ENCODE measurements at places on chromosomes 2 and 18.
A peak's percentile ranks its signal among the peaks of the same experiment; 100 is the strongest.

DNA sequence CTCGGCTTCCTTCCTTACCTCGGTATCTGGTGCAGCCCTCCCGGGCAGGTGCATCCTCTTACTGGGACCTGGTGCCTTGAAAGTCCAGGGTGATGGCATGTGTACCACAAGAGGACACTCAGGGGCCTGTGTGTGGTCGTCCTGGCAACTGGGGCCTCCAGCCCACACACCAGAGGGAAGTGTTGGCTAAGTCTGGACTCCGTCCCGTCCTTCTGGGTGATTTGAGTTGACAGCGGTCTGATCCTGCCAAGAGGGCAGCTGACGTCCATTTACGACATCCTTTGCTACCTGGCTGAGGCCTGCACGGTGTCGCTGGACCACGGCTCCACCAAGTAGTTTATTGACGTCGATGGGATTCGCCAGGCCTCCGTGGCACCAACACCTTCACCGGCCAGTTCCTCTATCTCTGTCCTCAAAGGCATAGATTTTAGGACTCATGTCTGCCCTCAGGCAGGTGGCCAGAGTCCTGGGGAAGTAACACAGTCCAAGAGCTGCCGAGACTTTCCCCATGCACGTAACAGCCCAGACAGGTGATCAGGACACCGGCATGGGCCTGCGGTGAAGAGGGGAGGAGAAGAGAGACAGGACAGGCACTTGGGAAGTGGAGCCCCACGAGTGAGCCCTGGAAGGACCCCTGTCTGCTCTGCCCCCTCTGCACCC is 186.0 kb upstream of the HDAC4 start:
- no peak for DNase-seq

DNA sequence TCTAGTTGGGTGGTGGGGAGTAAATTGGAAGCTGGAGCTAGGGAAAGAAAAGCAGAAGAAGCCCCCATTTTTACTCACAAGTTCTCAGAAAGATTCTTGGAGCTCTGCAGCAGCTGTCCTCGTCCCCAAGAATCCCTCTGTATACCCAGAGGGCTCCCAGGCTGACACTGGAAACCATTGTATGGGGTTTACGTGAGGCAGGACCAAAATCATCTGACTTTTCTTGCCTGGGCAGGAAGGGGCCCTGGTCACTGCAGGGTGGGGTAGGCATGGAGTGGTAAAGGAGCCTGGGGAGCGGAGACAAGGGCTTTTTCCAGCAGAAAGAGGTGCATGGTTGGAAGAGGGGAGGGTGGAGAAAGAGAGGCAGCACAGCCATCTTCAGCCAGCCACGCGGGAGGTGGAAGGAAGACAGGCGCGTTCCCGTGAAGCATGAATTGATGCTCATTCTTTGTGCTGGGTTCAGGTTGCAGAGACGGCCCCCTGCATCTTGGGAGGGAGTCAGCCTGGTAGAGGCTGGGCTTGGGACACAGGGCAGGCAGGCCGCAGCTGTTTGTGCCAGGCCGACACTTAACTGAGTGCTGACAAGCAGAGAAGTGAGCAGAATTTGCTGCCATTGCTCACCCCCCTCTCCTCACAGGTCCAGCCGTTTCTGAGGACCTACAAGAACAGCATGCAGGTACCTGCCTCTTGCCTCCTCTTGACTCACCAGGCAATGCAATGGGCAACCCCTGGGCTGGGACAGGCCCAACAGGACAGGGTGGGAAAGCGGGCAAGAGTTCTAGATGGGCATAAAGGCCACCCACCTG is 94.8 kb downstream of the PLB1 start:
- DNase-seq, result no peak

GRCh38 chr2:229955663-229956062 is 33.4 kb downstream of the FBXO36 start:
- peak; percentile 26 for DNase-seq

- DNase-seq, result no peak
Measured at GRCh38 chr18:12305211-12305610, 2.8 kb upstream of the TUBB6 start.

DNA sequence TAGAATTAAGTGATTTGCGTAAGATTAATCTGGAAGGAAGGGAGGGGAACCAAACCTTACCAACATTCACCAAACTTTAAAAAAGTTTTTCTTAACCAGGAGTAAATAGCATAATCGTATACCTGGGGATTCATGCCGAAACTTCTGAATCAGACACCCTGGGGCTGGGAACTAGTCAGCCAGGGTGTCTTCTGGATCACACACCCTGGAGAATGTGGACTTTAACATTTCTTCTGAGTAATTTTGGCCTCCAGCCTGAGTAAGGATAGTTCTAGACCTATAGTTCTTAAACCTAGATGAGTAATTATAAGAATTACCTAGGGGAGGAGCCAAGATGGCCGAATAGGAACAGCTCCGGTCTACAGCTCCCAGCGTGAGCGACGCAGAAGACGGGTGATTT is 44.1 kb upstream of the MEIS1 start:
- DNase-seq, result no peak

GRCh38 chr18:4586731-4587130 is 131.6 kb upstream of the DLGAP1 start:
- DNase-seq, result peak; percentile 25

GRCh38 chr2:109195193-109196045 is 66.4 kb downstream of the SH3RF3 start:
- no peak for DNase-seq

- DNase-seq, result no peak
Measured at GRCh38 chr2:54360055-54360792, 95.9 kb upstream of the SPTBN1 start.

GRCh38 chr2:163602196-163602595 is 133.6 kb downstream of the FIGN start:
- no peak for DNase-seq

- DNase-seq, result no peak
Measured at GRCh38 chr18:6559296-6559695, 144.6 kb upstream of the L3MBTL4 start.

- DNase-seq, result no peak
Measured at GRCh38 chr2:29787473-29788465, 133.6 kb downstream of the ALK start.

- DNase-seq, result no peak
Measured at GRCh38 chr2:198518935-198519334, 714.5 kb downstream of the PLCL1 start.

DNA sequence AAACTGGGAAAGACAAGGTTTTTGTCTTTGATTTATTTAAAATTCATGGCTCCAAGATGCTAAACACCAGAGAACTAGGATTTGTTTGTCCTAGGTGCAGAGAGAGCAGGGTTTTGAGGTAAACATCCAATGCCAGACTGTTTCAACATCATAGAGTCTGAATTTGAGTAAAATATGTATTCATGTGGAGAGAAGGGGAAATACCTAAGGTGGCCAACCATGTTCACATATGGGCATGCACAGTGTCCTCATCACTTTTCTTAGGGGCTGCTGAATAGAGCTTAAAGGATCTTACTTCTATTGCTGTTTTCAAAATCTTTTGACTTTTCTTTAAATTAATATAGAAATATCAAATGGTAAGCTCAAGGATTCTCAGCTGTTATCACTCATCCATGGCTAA is 287.0 kb upstream of the CCDC68 start:
- no peak for DNase-seq

DNA sequence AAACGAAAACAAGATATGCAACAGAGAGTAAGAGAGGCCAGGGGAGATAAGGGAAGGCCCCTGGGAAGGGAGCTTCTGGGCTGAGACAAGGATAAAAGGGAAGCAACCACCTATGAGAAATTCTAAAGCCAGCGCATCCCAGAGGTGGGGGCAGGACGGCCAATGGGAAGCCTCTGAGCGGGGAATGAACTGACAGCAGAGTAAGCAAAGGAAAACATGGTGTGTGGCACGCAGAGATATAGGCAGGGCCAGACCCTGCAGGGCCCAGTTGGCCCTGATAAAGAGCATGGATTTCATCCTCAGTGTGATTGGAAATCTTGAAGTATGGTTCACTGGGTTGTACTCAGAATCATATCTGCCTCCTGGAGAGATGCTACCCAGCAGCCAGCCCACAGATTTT is 78.7 kb downstream of the IRS1 start:
- DNase-seq, result no peak

DNA sequence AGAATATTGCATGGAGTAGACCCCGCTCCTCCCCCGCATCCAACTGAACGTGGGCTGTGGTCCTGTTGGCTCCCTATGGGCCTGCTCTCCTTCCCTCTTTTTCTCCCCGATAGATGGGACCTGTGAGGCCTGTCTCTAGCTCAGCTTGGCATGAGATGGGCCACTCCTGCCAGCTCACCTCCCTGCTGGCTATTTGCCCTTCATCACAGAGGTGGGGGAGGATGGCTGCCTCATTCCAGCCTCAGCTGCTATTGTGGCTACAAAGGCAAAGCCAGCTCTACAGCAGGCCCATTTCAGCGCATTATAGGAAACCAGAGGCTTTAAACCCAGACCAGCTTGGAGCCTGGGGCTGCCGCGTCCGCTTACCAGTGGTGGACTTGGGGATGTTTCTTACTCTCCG is 313.9 kb downstream of the GBX2 start:
- DNase-seq, result no peak

- no peak for DNase-seq
Measured at GRCh38 chr18:36547544-36547943, 250.0 kb downstream of the FHOD3 start.

DNA sequence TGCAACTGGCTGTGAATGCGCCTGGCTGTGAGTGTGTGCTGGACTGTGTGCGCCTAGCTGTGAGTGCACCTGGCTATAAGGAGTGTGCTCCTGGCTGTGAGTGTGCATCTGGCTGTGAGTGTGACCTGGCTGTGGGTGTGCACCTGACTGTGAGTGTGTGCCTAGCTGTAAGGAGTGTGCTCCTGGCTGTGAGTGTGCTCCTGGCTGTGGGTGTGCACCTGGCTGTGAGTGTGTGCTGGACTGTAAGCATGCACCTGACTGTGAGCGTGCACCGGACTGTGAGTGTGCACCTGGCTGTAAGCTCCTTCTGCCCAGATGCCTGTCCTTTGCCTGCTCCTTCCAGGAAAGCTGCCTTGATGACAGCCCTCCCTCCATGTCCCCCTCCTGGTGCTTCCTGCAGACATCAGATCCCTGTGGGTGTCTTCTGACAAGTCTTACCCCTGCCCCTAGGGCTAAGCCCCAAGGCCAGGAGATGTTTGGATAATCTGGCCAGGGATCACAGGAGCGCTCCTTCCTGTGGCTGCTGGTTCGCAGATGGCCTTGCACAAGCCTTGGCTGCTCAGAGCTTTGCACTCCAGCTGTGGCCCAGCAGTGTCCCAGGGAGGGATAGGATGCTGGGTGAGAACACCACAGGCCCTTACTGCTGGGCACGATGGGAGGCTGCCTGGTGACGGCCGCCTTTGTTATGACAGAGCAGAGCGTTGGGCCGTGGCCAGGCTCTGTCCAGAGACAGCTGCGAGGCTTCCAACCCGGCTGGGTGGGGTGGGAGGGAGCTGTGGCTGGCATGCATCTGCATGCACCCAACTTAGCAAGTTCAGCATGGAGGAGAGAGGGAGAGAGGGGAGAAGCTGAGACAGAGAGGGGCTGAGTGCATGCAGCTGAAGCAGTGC is 89.9 kb downstream of the GLI2 start:
- DNase-seq, result no peak

DNA sequence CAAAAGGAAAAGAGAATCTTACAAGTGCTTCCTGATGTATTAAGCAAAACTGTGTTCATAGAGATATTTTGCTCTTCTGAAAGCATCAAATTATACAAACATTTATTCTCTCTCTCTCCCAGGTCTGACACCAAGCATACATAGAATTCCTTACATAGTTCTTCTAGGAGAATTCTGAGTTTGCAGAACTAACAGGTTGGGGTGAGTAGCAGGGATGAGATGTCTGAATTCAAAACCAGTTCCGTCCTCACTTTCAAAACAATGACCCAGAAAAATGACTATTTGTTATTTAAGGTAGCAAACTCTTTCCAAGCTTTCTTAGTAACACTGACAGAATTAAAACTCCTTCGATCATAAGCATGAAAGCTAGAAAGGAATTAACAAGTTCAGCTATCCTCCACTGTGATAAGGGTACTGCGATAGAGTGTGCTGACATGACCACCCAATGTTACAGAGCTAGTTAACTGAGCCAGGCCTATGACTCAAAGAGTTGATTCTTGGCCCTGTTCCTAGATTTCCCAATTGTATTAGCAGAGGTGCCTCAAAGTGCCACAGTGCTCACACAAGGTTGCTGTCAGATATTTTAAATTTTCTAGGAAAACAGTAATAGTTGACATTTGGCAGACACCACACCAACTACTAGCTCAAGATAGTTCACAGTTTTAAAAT is 85.8 kb upstream of the SETBP1 start:
- DNase-seq, result no peak
